ENCODE measurements at places on chromosomes 12 and 14.

- no peak for DNase-seq
Observed at GRCh38 chr12:1741154-1741949, 50.5 kb downstream of the ADIPOR2 start.

DNA sequence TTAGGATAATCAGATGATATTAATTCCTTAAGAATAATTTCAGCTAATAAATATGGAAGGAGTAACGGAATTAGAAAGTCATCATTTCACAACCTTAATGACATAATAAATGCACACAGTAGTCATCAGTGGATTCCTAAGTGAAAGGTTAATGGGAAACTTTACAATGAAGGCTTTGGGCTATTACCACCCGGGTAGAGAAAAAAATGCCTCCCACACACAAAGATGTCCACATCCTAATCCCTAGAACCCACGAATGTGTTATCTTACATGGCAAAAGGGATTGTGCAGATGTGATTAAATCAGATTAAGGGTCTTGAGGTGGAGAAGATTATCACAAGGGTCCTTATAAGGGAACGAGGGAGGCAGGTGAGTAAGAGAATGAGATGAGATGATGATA lies 5.6 kb downstream of the TMED10 start:
- no peak for DNase-seq

- DNase-seq = no peak
Observed at GRCh38 chr12:93974252-93974651, 174.1 kb upstream of the PLXNC1 start.

DNA sequence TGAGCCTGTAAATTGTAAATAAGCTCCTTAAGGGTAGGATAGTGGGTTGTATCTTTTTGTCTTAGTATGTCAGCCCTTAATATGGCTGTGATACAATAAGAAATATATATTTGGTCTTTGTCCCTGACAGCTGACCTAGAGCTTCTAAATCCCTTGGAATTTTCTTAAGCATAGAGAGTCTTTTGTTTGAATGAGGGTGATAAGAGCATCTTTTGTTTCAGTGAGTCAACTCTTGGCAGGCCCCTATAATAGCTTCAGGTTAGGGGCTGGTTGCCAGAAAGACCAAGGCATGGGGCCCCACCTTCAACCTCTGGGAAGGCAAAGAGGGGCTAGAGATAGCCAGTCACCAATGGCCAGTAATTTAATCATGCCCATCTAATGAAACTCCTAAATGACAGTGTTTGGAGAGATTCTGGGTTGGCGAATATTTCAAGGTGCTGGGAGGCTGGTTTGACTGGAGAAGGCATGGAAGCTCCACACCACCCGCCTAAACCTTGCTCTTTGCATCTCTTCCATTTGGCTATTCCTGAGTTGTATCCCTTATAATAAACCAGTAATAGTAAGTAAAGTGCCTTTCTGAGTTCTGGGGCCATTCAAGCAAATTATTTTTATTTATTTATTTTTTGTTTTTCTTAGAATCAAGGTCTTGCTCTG lies 10.5 kb downstream of the PALS1 start:
- DNase-seq = no peak

GRCh38 chr14:61270714-61271113 lies 10.4 kb downstream of the TMEM30B start:
- DNase-seq = no peak

DNA sequence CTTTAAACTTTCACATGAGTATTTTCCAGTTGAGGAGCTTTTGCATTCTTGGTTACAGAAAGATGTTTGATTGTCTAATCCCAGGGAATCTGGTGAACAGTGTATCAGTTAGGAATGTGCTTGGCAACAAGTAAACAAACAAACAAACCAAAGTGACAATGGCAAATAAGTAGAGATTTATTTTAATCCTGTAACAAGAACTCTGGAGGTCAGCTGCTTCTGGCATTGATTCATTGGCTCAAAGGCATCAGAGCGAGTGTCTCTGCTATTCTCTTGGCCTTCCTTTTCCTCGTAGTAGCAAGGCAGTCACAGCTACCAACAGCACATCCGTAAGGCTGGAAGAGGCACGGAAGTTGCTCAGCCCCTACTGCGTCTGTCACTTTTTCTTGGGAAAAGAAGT lies 37.2 kb downstream of the CRADD start:
- DNase-seq = no peak

DNA sequence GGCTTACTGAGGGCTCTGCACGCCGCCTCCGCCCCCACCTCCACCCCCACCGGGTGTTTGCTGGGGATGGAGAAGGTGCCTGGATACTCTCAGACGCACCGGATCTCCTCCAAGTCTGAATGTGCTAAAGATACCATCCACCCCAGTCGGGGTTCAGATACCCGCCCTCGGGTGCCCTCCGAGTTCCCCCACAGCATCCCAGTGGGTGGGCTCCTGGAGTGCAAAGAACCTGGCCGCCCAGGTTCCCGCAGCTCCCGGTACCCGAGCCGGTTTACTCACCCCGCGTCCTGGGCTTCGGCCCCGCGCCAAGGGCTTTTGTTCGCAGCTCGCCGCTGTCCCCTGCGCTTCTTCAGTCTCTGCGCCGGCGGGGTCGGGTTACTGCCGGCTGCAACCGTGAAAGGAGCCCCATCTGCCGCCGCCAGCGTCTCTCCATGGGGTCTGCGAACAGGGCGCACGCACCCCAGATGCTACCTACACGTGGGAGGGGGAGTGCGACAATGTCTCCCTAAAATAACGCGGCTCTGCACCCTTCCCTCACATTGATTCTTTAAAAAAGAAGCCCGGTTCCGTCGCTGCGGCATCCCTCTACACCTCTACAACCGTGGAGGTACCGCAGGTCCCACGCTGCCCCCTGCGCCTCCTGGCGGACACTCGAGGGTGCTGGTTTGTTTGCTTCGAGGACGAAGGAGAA lies at the start of gene CCDC177:
CCDC177 (minus strand) TSS at position 609 of the 691 bp plus-strand sequence. CDS start 1,249 bp downstream, outside the sequence.
- DNase-seq = peak; percentile 26

- DNase-seq = no peak
Observed at GRCh38 chr14:29205658-29206057, 439.1 kb downstream of the FOXG1 start.
